ENCODE measurements at places on chromosomes 5 and 9.
A peak's percentile ranks its signal among the peaks of the same experiment; 100 is the strongest.

DNA sequence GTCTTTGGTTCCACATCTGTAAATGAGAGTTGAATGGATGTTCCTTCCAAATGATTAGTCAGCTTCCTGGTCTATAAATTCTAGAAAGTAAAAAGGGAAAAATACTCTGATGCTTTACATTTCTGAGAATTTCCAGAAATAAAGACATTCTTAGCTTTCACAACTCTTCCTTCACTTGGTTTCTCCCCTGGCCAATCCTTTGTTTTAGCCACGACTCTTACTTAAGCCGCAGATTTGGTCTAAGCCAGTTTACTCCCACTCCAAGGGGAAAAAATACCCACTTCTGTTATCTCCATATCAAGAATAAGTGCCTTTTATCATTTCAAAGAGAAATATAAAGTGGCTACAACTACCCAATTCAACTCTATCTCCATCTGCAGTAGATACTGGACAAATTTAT lies 29.7 kb downstream of the PWWP2A start:
- H3K4me3 ChIP-seq, result no peak overlapping the region
- no peaks in the 10 kb centered on the region for H3K27me3 ChIP-seq
- peaks cover 5% of the 10 kb centered on the region for H3K4me1 ChIP-seq
- H3K27ac ChIP-seq, result no peak overlapping the region

DNA sequence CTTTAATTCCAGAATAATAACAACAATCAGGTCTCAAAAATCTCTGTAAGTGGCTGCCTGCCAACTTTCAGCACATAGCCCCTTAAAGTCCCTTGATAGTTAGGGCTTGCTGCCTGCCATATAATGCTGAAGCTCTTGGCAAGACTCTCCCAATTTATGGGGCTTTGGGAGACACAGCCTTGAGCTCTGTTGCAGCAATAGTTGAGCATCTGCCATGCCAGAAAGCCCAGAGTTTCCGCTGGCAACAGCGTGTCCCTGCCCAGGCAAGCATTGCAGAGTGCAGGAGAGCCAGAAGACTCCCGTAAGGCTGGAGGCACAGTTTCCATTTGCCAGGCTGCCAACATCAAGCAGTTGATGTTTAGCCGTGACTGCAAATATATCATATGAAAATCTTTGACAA lies 678.5 kb upstream of the NUDT12 start:
- no peak overlapping the region for H3K27ac ChIP-seq
- DNase-seq, result no peak
- no peak overlapping the region for H3K4me3 ChIP-seq

- no peak overlapping the region for H3K4me3 ChIP-seq
- no peaks in the 10 kb centered on the region for H3K27me3 ChIP-seq
- no peaks in the 10 kb centered on the region for H3K4me1 ChIP-seq
- no peaks in the 10 kb centered on the region for H3K36me3 ChIP-seq
These were observed 317.9 kb upstream of the FTMT start for GRCh38 chr5:121533814-121534213.

DNA sequence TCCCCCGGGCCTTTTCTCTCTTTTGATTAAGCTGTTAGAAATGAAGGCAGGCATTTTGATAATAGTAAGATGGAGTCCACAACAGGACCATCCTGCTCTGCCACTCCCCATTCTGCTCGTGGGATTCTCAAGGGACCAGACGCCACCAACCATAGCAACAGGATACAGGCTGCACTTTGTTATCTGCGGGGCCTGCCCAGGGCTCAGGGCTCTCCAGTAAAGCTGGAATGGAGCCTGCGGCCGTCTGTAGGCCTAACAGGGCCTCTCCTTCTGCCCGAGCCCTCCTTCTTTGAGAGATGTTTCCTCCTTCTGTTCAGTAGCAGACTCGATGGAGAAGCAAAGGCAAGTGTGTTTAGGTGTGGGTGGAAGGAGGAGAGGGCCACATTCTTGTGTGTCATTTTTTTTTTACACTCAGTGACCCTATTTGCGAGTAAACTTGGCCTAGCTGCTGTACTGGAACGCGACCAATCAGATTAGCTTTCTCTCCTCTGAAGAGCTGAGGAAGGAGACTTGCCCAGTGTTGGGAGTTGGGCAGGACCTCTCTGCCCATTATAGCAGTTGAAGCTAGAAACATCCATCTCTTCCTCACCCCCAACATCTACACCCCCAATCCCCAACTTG lies 8.9 kb upstream of the EPB41L4B start:
- peak overlapping the region; percentile 95 for H3K27ac ChIP-seq
- H3K27me3 ChIP-seq, result no peaks in the 10 kb centered on the region
